ENCODE measurements at places on chromosomes 6 and 20.

GRCh38 chr6:116402108-116402937 is 31.6 kb downstream of the DSE start:
- DNase-seq = no peak

GRCh38 chr20:35333606-35334005 is 41.4 kb upstream of the FAM83C start:
- no peak for DNase-seq

GRCh38 chr6:118750143-118750542 is 98.8 kb upstream of the CEP85L start:
- DNase-seq = no peak

- no peak for DNase-seq
Observed at GRCh38 chr20:50498071-50498776, 12.0 kb upstream of the PTPN1 start.

GRCh38 chr20:38926934-38927616 is 858 bp downstream of the FAM83D start:
- no peak for DNase-seq

GRCh38 chr6:111922454-111923297 is 49.4 kb upstream of the FYN start:
- no peak for DNase-seq

GRCh38 chr20:9122571-9122970 is 53.7 kb downstream of the PLCB4 start:
- DNase-seq = no peak
